ENCODE measurements at places on chromosomes 4 and X. TPM values are rescaled to one million over a fixed set of nuclear protein-coding genes. Genes with fewer than 3 reads are reported as not detected.

Gene SYN1
- 0.27 TPM for total RNA-seq

DNA sequence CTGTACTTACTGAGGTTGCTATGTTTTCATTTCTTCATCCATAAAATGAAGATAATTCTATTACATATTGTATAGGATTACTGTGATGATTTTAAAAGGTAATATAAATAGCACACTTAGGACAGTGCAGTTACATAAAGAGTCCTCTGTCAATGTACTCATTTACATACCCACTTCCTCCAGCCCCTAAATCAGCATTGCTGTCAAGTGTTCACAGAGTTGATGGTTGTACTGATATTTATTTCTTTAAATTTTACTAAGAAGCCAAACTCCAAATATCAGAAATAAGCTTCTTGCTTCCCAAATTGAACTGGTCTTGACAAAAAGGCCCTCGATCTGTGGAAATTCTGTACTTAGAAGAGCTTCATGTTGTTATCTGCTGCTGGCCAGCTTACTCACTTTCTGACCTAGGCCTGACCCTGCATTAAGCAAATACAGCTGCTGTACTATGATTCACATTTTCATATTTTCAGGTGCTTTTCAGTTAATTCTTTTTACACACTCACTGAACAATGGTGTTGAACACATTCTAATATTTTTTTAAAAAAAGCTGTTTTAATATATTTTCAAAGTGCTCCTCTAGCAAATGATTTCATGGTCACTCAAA lies 259.6 kb downstream of the UNC5C start:
- no peak overlapping the region for H3K27ac ChIP-seq
- no peak for DNase-seq
- no peaks in the 10 kb centered on the region for H3K36me3 ChIP-seq
- H3K4me3 ChIP-seq: no peak overlapping the region
- no peaks in the 10 kb centered on the region for H3K4me1 ChIP-seq
- H3K27me3 ChIP-seq: no peaks in the 10 kb centered on the region

Gene S100P
- total RNA-seq: 1.2 TPM

DNA sequence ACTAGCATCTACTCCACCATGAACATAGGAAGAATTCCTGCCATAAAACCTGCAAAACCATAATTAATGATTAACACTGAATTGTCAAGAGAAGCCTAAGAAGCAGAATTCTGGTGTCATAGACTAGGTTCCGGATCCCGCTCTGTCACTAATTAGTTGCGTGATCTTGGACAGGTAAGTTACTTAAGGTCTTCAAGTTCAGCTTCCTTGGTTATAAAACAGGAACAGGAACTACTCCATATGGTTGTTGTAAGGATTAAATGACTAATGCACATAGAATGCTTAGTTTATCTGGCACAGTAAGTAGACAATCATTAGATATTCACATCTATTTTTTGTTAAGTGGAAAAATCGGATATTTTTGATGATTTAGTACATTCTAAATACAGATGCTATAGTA lies 14.3 kb downstream of the G3BP2 start:
- DNase-seq: no peak
- peaks cover 16% of the 10 kb centered on the region for H3K36me3 ChIP-seq
- H3K27me3 ChIP-seq: no peaks in the 10 kb centered on the region
- H3K27ac ChIP-seq: no peak overlapping the region

DNA sequence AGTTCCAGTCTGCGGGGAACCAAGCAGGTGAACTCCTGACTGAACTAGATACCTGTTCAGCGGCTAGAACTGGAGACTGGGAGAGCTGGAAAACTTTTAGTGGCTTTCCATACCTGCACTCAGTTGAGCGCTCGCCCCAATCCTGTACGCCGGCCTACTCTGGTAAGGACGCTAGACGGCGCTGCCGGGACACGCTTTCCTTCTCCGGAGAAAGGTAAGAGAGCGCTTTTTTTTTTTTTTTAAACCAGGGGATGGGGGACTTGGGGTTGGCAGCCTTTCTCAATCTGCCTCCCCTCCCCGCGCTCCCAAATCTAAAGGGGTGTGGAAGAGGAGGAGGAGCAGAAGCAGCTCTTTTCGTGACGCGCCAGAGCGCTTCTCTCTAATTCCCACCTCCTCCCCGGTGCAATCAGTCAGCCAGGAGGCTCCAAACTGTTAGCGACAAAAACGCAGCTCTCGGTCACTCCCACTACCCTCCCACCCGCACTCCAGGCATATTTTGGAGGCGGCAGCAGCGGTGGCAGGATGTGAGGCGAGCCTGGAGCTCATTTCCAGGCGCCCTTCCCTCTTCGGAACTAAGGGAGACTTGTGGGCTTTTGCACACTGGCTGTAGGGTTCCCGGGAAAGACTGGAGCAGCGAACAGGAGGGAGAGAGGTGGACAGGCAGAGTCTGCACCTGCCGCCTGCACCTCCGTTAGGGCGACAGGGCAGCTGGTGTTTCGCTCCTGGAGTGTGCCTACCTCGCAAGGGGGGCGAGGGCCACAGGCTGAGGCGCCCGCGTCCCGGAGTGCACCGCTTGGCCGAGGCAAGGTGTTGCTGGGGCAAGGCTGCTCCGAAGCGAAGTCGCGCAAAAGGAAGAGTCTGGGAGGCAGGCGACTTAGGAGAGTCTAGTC lies at the start of gene IL1RAPL2:
TSS of gene IL1RAPL2 (plus strand) at position 409 of the 890 bp plus-strand sequence.
- H3K27me3 ChIP-seq: no peaks in the 10 kb centered on the region
- peak within 1 kb of the TSS; percentile 14 for H3K4me3 ChIP-seq
- no peak within 1 kb of the TSS for H3K27ac ChIP-seq
- DNase-seq: no peak

DNA sequence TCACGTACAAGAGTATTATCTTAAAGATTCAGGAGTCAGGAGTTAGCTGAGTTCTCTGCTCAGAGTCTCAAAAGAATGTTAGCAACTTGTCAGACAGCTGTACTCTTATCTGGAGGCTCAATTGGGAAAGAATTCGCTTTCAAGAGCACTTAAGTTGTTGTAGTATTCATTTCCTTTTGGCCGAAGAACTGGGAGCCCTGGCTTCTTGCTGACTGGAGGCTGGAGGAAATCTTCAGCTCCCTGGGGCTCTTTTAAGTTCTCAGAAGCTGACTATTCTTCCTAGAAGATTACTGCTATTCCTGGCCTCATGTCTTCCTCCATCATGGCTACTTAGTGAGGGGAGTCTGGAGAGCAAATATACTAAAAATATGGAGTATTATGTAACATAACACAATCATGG lies 587.2 kb downstream of the EPHA5 start:
- H3K27ac ChIP-seq: no peak overlapping the region
- no peaks in the 10 kb centered on the region for H3K36me3 ChIP-seq
- H3K4me3 ChIP-seq: no peak overlapping the region
- H3K27me3 ChIP-seq: no peaks in the 10 kb centered on the region

DNA sequence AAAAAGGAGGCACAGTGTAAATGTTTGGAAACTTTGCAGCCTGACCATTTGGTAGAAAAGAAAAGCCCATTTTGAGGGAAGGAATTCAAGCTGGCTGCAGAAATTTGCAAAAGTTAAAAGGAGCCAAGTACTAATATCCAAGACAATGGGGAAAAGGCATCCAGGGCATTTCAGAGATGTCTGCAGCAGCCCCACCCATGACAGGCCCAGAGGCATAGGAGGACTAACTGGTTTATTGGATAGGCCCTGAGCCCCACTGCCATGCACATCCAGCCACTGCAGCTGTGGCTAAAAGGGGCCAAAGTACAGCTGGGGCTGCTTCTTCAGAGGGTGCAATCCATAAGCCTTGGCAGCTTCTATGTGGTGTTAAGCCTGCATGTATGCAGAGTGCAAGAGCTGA lies 104.9 kb downstream of the HS3ST1 start:
- H3K27me3 ChIP-seq: peaks cover 5% of the 10 kb centered on the region
- no peaks in the 10 kb centered on the region for H3K4me1 ChIP-seq
- H3K36me3 ChIP-seq: no peaks in the 10 kb centered on the region
- no peak for DNase-seq
- H3K27ac ChIP-seq: no peak overlapping the region

GRCh38 chr4:128349921-128350320 lies 62.3 kb upstream of the PGRMC2 start:
- H3K4me3 ChIP-seq: no peak overlapping the region
- H3K4me1 ChIP-seq: peaks cover 27% of the 10 kb centered on the region
- H3K27ac ChIP-seq: no peak overlapping the region
- H3K36me3 ChIP-seq: no peaks in the 10 kb centered on the region
- no peaks in the 10 kb centered on the region for H3K27me3 ChIP-seq
- no peak for DNase-seq

DNA sequence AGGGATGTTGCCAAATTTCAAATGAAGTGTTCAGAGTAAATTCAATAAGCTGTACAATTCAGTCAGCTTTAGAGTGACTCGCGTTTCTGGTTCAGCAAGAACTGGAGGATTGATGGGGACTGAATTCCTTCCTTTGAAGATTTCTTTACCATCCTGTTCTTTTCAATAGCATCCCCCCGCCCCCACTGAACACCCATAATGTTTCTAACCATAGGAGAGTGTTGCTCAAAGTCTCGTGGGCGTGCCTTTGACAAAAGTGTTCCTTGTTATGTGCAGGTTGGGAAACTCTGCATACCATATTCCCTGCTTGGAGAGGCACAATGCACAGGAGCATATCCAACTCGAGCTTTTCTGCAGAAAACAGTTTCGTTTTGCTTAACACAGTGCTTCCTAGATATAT lies 323.5 kb upstream of the CASK start:
- no peak for DNase-seq
- H3K36me3 ChIP-seq: no peaks in the 10 kb centered on the region
- no peaks in the 10 kb centered on the region for H3K27me3 ChIP-seq
- no peak overlapping the region for H3K27ac ChIP-seq
- H3K4me3 ChIP-seq: peak overlapping the region; percentile 39

GRCh38 chrX:112759512-112759911 lies 79.8 kb upstream of the LHFPL1 start:
- H3K4me1 ChIP-seq: no peaks in the 10 kb centered on the region
- H3K4me3 ChIP-seq: no peak overlapping the region
- no peak overlapping the region for H3K27ac ChIP-seq

- no peak for DNase-seq
- no peak overlapping the region for H3K4me3 ChIP-seq
- no peak overlapping the region for H3K27ac ChIP-seq
- no peaks in the 10 kb centered on the region for H3K27me3 ChIP-seq
Measured at GRCh38 chrX:97685753-97686152, 802.0 kb downstream of the RPA4 start.

GRCh38 chr4:168309781-168310180 lies 8.8 kb downstream of the DDX60 start:
- no peaks in the 10 kb centered on the region for H3K27me3 ChIP-seq
- no peaks in the 10 kb centered on the region for H3K4me1 ChIP-seq
- H3K4me3 ChIP-seq: no peak overlapping the region
- H3K27ac ChIP-seq: no peak overlapping the region
- no peak for DNase-seq

Gene RAP2C
- total RNA-seq: 12.3 TPM

DNA sequence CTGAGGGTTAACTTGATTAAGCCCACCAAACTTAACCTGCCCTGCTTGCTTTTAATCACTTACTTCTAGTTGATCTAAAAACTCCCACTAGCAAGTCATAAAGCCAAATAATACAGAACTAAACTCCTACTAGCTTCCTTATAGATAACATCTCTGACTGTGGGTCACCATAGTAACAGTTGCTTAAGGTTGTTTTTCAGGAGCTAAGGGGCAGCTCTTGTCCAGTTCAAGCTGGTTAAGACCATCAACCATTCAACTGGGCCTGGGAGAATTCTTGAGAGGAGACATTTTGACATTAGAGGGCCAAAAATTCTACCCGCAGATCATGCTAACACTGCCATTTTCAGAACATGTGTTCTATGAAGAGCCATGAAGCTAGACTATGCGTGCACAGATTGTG lies 67.0 kb downstream of the UCHL1 start:
- no peaks in the 10 kb centered on the region for H3K36me3 ChIP-seq
- no peaks in the 10 kb centered on the region for H3K27me3 ChIP-seq

Gene VCX3B
- not detected for total RNA-seq

DNA sequence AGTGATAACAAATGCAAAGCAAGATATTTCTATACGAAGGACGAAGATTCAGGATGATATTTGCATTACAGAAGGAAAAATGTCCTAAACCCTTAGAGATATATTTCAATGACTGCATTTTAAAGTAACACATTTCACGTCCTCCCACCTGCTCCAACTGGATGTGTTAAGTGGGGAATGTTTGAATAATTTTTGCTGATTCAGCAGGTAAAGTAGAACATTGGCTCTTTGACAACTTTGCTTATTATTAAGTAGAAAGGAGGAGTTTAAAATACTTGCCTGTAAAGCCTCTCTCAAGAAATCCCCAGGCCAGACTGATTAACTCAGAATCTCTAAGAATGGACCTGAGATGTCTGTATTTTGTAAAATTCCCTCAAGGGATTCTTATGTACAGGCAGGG lies 1165.2 kb upstream of the PRKX start:
- H3K27me3 ChIP-seq: no peaks in the 10 kb centered on the region
- H3K4me3 ChIP-seq: no peak overlapping the region
- DNase-seq: no peak
- no peaks in the 10 kb centered on the region for H3K36me3 ChIP-seq
- no peak overlapping the region for H3K27ac ChIP-seq

Gene AIFM1
- total RNA-seq: 11.4 TPM

DNA sequence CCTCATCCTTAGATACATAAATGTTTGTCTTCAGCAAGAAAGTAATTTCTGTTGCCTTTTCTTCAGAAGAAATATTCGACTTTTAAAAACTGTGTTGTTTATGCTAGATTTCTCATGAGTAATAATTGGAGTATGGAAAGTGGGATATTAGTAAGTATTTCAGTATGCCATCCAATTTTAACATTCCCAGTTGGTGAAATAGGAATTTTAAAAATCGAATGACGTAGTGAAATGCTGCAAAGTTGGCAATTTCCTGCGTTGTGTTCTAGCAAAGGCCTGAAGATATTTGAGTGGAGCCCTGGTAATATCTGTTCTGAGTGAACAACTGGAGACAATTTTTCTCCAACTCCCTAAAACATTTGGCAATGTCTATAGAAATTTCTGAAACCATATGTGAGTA lies 190.1 kb downstream of the ZNF330 start:
- no peak overlapping the region for H3K4me3 ChIP-seq
- no peaks in the 10 kb centered on the region for H3K36me3 ChIP-seq
- H3K27ac ChIP-seq: peak overlapping the region; percentile 32
- H3K27me3 ChIP-seq: no peaks in the 10 kb centered on the region

Gene HGFAC
- 0.95 TPM for total RNA-seq

Data from thoracic aorta (tissue), 2 donors.